ENCODE measurements at places on chromosomes 11 and 22.

DNA sequence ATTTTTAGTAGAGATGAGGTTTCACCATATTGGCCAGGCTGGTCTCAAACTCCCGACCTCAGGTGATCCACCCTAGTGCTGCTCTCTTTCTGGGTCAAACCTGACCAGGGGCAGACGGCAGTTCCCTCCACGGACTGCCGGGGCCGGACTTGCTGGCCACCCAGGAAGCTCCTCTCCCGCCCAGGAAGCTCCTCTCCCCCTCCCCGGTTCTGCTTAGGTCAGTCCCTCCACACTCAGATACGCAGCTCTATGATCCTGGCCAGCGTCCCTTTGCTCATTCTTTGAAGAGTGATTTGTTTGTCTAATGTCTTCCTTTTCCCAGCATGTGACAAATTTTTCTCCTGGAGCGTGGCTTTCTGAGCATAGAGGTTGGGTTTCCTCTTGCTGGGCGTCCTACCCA lies 125.3 kb upstream of the B3GAT1 start:
- no peak for DNase-seq

- DNase-seq, result no peak
Observed at GRCh38 chr11:100712583-100712982, 25.5 kb downstream of the ARHGAP42 start.

GRCh38 chr11:112085822-112086421 lies 634 bp downstream of the TIMM8B start:
- no peak for DNase-seq

DNA sequence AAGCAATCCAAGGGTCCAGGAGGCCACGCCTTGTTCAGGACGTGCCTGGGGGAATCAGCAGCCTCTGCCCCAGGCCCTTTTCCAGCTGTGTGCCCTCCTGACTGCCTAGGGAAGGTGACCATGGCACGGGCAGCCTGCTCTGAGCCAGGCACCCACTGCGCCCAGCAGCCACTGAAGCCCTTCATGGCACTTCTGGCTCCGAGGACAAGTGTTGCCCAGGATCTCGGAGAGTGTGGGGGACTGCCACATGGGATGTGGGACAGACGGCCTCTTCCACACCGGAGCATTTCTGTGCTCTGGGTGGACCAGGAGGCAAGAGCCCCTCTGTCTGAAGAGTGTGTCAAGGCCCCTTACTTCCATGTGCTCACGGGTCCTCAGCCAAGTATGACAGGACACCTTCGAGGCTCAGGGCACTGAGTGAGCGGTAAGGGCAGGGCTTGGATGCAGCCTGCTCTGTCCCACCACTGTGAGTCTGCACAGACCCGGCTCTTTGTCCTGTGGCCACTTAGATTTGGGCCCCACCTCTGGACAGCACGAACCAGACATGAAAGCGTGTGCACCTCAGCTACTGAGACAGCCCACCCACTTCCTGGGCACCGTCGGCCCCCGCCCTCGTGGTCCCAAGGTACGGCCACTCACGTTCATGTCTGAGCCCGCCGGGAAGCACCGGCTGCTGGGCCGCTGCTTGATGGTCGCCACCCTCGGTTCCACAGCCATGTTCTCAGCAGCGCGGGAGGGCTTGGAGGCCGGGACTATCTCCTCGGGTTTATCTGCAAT lies 93.6 kb downstream of the CTTN start:
- DNase-seq, result no peak

DNA sequence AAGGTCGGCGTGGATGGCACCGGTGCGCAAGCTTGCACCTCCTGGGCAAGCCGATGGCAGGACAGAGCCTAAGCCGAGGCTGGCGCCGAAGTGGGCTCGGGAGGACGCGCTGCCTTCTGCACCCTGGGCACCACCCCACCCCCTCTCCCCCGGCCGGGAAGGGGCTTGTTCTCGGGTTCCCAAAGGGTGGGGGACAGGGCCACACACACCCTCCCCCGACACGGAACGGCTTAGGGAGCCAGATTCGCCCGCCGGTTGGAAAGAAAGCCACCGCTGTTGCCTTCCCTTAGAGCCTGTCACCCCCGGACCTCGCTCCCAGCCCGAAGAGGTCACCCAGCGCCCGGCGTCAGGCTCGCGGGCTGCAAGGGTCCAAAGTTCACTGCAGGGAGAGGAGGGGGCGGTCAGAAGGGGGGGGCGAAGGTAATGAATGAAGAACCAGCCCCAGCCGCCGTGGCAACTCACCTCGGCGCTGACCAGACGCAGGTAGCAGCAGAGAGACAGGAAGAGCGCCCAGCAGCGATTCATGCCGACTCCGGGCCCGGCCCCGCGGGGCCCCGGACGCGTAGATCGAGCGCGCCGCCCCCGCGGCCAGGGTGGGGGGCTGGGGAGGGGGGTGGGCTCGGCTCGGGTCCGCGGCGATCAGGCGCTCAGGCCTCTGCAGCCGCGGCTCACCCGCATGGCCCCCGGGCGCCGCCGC lies 1.2 kb downstream of the PDGFB start:
- no peak for DNase-seq
